ENCODE measurements at places on chromosomes 6 and 20.

DNA sequence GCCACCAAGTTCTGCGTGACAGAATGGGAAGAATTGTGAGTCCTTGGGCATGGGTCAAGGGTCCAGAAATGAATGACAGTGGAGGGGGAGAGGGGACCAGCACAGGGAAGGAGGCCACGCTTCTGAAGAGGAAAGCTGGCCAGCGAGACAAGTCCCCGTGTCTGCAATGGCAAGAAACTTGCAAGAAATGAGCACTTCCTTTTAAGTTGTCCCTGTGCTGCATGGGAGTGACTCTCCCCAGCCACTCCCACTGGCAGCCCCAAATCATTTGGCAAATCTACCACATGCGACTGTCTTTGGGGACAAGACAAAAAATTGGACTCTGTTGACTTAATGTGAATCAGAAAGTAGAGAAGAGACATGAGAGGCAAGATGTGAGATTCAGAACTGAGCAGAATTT is 242.2 kb upstream of the RREB1 start:
- no peak for DNase-seq

- DNase-seq, result no peak
Measured at GRCh38 chr20:53837126-53837826, 233.1 kb downstream of the BCAS1 start.

DNA sequence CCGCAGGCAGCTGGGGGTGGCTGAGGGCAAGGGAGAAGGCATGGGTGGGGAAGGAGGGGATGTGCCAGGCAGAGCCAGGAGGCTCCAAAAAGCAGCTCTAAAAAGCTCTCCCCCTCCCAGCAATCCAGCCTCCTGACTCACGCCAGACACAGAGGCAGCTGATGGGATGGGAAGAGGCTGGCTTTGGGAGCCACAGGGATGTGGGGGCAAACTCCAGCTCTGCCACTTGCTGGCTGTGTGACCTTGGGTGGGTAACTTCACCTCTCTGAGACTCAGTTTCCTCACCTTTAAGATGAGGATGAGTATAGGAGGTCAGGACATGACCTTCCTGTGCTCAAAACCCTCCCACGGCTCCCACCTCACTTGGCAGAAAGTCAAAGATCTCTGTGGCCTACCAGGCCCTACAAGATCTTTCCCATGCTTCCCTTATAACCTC is 148.9 kb downstream of the CEBPB start:
- DNase-seq, result peak; percentile 45

GRCh38 chr6:31438677-31439076 is 35.3 kb downstream of the MICA start:
- no peak for DNase-seq

DNA sequence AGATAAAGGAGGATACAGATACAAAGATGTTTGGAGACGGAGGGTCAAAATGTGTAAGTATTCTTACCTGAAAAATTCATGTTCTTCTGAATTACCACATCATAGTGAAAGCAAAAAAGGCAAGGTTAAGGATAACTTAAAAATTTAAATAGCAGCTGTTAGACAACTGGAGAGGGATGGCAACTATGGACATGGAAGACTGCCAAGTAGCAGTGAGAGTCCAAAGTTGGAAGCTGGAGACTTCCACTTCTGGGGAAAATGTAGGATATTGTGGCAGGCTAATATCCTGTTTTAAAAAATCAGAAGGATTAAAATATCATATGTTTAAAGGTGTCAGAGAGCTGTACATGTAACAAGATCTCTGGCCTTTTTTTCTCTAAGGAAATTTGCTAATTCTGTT is 29.8 kb downstream of the SYCP2 start:
- no peak for DNase-seq

GRCh38 chr6:146410851-146411595 is 132.6 kb upstream of the RAB32 start:
- no peak for DNase-seq

GRCh38 chr6:84920021-84920420 is 155.6 kb upstream of the TBX18 start:
- DNase-seq, result no peak

DNA sequence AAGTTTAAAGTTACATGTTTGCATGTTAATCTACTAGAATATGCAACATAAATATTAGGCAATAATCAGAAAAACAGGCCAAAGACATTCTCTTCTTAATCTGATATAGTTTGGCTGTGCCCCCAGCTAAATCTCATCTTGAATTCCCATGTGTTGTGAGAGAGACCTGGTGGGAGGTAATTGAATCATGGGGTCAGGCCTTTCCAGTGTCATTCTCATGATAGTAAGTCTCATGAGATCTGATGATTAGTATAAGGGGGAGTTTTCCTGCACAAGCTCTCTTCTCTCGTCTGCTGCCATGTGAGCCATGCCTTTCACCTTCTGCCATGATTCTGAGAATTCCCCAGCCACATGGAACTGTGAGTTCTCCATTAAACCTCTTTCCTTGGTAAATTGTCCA is 1241.7 kb upstream of the ADGRB3 start:
- DNase-seq, result no peak

DNA sequence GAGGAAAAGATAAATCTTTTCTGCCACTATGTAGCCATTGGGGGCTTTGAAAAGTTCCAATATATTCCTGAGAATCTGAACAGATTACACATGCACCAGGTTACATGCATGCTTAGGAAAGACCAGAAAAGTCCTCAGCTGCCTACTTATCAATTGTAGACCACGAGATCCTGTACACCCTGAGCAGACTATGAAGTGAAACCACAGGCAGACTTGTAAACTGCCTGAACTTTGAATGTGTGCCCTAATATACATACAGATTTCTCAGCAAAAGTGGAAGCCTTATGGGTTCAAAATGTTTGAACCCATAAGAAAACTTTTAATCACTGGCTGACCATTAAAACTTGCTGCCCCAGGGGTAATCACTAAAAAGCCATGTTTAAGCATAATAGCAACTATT is 273.5 kb upstream of the RUNX2 start:
- peak; percentile 52 for DNase-seq

- no peak for DNase-seq
Measured at GRCh38 chr20:40986774-40987173, 41.8 kb upstream of the TOP1 start.

- DNase-seq, result no peak
Measured at GRCh38 chr20:50472693-50473664, 37.2 kb upstream of the PTPN1 start.

DNA sequence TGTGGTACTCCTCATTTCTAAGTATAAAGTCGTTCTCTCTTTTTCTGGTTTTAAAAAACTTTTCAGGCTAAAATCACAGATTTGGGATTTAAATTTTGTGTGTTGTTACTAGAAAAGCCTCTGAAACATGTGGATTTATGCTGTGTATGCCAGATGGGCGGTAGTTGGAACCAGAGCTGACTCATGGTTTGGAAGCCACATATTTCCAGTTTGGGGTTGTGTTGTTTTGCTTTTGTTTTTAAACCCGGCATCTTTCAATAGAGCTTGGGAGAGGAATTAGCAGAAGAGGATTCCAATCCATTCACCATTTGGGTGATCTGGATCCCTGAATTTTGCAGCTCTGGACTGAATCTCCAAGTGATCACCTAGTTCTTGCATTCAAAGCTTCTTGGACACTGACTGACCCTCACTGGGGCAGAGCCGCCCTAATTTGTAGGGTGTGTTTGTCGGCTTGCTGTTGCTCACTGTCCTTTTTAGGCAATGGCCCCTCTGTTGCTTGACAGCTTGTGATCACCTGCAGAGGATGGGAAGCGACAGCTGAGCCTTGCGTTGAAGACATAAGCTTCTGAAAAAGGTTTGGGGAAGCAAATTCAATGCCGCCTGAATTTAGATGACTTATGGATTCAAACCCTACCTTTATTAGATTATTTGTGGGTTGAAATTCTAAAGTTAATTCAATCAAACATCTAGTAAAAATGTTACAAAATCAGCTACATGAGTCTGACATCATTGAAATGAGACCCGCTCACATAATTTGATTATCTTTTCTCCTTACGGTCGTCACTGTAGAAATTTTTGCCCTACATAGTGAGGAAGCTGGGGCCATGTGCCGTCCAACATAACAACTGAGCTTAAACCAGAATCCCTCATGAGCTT is 79.9 kb upstream of the CD83 start:
- peak; percentile 76 for DNase-seq

DNA sequence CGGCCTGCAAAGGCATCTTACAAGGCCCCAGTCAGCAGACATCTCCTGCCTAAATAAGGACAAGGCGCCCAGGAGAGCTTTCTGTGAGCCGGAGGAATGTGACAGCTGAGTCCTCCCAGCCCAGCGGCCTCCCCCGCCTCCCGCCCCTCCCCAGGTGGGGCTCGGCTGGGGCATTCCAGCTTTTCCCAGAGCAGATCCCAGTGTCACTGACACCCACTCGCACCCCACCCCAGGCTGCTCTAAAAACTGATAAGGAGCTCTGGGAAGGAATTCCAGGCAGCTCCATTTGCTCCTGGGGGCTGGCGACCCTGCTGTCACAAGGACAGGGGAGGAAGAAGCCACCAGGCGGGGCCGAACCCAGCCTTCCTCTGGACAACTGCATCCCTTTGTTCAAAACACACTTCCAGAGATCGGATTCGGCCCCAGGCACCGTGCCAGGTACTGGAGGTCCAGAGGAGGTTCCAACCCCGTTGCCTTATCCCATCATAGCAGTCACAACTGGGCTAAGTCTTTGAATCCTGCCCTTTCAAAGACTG is 49.7 kb downstream of the JPH2 start:
- DNase-seq, result no peak

- DNase-seq, result peak; percentile 7
Measured at GRCh38 chr6:39137245-39137644, 22.3 kb upstream of the SAYSD1 start.

GRCh38 chr6:131356161-131356560 is 216.9 kb upstream of the ARG1 start:
- no peak for DNase-seq

GRCh38 chr6:43447604-43448003 is 7.7 kb downstream of the DLK2 start:
- no peak for DNase-seq

DNA sequence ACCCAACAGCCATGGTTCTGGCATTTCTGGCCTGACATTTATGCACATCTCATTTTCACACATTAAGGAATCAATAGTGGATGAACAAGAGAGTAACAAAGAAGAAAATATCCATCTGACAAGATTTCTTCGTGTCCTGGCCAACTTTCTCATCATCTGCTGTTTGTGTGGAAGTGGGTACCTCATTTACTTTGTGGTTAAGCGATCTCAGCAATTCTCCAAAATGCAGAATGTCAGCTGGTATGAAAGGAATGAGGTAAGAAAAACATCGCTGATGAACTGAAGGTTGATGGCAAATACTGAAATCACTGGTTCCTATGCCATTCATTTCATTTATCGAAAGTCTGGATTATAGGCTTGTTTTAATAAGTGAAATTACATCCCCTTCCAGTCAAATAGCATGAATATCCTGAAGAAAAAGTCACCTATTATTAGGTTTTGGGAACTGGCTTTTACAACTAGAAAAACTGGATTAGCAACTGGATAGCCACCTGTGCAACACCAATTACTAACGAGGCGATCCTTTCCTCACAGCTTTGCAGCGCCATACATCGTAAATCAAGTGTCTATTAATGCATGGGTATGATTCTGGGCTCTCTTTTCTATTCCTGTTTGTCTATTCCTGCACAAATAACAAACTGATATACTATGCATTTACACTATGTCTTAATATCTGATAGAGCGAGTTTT is 50.2 kb upstream of the NOP56 start:
- DNase-seq, result no peak

GRCh38 chr6:81933608-81934051 is 181.1 kb upstream of the TENT5A start:
- DNase-seq, result no peak

DNA sequence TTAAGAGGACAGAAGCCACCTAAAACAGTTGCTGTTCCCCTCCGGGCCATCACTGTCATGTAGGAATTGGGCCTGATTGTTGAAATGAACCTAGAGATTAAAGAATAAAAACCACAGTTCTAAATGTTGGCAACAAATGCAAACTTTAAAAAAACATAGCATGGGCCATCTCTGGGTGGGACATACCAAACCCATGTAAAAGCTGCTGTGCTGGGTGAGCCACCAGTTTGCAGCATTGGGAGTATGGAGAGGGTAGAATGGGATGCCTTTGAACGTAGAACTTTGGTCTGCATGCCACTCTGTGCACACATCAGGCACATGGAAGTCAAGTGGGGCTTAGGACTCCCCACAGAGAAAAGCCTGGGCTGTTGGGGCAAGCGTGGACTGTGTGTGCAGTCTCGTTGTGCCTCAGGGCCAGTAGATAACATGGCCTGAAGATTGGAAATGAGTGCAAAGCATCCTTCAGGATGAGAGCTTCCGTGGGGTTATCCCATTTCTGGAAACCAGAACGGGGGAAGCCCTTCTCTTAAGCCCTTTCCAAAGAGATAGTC is 28.1 kb downstream of the EPB41L1 start:
- DNase-seq, result no peak

GRCh38 chr6:148530394-148530953 is 187.8 kb downstream of the SASH1 start:
- peak; percentile 94 for DNase-seq

DNA sequence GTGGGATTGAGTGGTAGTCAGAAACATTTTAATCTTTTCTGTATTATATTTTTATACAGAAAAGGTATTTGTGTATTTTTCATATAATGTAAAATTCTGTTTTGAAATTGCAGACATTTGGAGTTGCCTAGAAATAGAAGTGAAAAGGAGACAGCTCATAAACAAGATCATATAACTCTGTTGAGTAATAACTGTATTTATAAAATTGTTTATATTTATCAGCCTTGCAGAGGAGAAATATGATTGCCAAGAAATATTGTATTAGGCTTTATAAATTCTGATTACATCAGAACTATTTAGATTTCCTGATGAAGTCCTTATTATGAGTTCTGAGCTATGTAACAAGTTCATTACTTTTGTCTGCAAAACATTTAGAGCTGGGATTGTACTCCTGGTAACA is 55.3 kb downstream of the RIPOR2 start:
- no peak for DNase-seq

DNA sequence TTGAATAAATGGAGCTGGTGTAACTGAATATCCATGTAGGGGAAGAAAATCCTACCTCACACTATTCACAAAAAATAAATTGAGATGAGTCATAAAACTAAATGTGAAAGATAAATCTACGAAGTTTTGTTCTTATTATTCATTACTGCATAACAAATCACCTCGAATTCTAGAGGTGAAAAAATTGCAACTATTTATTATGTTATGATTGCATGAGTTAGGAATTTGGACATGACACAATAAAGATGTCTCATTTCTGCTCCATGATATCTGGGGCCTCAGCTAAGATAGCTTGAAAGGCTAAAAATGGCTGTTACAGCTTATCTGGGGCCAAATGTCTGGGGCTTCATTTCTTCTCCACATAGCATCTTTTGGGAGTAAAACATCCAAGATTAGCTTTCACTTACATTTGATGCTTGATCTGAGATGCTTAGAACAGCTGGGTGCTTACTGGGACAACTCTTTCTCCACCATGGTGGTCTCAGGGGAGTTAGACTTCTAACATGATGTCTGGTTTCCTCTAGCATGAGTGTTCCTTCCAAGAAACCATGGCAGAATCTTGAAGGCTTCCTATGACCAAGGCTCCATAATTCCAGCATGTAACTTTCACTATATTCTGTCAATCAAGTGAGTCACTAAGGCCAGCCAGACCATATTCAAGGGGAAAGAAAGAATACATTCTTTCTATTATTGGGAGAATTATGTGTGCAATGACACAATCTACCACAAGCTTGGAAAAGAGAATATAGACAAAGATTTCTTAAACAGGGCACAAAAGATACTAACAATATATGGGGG is 30.1 kb downstream of the OR2B6 start:
- DNase-seq, result no peak

All from astrocyte of the spinal cord (primary cell).